T-helper 17 cell (primary cell): ENCODE measurements at places on chromosomes 7 and 10. TPM values are rescaled to one million over a fixed set of nuclear protein-coding genes. Genes with fewer than 3 reads are reported as not detected.

DNA sequence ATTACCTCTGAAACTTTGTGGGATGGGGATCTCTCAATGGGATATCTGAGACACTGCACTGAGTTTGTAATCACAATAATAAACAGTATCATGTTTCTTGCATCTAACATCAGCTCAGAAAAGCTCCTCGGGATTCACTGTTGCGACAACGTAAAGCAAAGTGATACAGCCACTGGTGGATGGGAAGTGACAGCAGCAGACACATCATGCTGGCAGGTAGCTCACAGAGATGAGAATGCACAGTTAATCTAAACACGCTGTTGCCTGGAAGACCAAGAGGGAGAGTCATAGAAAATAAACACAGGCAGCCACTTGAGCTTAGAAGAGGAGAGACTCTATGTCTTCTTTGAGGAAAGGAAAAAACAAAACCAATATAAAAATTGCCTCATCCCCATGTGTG, 513.8 kb downstream of the MAGI2 start:
- DNase-seq, result no peak

TUBAL3 gene
- total RNA-seq, result not detected

- DNase-seq, result no peak
These were observed 10.5 kb downstream of the CARD11 start for GRCh38 chr7:3033136-3033535.

- DNase-seq, result no peak
These were observed 2.9 kb upstream of the SPAG6 start for GRCh38 chr10:22342421-22342820.
